Psoas muscle (tissue), 8 donors: ENCODE measurements at places on chromosomes 3 and 15. TPM values are rescaled to one million over a fixed set of nuclear protein-coding genes. Genes with fewer than 3 reads are reported as not detected.

- DNase-seq: no peak
Observed at GRCh38 chr3:42581400-42581708, 413 bp downstream of the SEC22C start.

DNA sequence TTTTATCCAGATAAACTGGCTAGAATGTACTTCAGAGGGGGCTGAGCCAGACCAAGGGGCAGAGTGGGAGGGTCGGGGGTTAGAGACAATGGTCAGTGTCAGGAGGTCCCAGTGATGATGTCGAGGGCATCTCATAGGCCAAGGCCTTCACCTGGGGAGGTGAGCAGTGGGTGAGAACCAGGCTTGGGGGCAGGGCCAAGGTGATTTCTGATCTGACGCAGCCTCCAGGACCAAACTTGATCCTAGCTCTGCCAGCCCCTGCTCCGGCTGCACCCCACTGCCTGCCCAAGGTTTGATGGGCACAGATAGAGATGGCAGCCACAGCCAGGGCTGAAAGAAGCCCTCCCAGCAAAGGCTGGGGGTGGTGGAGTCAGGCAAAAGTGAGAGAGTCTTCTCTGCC, 14.9 kb downstream of the XYLB start:
- no peak for DNase-seq

DNA sequence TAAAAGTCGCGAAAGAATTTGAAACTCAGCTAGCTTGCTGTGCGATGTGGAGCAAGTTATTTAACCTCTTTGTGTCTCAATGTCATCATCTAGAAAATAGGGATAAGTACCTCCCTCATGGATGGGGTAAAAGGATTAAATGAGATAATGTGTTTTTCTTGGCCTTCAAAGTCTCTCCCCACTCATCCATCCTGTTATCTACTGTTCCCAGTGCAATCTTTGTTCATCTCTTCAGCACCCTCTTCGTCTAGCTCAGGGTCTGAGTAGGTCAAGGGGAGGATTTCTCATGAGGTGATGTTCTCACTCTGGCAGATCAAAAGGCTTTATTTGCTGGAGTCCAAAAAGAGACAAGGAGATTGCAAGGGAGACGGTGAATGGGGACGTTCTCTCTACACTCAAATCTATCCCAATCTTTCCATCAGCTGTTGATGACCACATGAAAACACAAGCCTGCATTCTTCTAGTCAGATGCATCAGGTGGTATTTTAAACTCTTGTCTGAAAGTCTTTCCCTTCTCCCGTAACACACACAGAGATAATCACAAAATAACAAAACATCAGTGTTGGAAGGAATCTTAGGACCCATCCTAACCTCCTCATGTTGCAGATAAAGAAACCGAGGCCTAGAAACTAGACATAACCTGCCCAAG, 1.3 kb downstream of the MESD start:
- DNase-seq: no peak

GRCh38 chr3:122960652-122961051, 66.9 kb downstream of the SEMA5B start:
- DNase-seq: no peak

DNA sequence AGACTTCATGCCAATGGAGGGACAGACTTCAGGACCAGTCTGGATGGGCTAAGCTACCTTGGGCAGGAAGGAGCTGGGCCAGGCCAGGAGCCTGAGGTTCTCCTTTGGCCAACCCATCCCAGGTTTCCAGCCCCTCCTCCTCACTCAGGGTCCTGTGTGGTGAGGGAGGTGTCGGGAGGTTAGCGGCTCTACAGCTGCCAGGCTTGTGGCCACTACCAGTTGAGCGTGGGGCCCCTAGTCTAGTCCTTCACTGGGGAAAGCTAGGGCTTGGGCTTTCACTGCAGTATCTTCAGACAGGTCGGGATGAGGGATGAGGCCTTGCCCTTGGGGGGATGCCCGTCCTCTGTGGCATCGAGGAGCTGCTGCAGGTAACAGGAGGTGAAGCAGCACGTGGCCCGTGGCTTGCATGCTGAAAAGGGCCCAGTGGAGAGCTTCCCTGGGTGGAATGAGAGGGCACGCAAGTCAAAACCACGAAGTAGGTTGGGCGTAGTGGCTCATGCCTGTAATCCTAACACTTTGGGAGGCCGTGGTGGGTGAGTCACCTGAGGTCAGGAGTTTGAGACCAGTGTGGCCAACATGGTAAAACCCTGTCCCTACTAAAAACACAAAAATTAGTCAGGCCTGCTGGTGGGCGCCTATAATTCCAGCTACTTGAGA, 8.5 kb upstream of the FANCD2 start:
- no peak for DNase-seq

GRCh38 chr3:132570016-132570415, 27.1 kb upstream of the ACKR4 start:
- DNase-seq: no peak

DNA sequence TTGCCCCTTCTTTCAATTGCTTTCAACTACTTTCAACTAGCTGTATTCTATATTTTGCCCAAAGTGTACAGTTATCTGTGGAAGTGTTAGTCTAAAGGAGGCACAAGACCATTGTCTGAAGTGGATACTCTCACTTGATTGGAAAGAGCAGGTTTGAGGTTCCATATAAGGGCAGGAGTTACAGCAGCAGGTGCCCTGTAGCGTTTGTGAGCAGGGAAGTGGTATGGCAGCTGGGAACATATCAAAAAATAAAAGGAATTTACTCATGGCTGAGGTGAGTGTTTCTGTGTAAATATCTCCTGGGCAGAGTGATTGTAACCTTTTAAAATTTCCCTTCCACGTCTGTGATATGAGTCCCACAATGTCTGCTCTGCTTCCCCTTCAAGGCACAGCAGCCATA, 38.5 kb upstream of the DNAJC13 start:
- no peak for DNase-seq

DNA sequence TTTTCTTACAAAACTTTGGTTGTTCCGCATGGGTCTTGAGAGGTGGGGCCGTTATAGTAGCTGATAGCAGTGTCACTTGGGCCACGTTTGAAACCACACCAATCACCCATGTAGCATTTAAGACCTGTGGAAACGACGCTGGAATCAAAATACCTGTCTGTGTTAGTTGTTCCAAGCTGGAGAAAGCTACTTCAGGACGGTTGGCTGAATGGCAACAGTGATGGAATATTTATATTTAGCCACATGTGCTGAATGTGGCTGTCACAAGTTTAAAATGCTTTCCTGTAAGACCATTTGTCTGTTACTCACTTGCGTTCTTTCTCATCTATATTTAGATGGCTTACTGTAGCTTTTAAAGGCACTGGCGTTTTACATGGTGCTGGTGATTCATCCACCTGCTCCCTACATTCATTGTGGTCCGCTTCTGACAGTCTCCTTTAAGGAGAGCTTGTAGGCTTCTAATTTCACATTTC, 1.4 kb downstream of the DNAJA4 start:
- no peak for DNase-seq

DNA sequence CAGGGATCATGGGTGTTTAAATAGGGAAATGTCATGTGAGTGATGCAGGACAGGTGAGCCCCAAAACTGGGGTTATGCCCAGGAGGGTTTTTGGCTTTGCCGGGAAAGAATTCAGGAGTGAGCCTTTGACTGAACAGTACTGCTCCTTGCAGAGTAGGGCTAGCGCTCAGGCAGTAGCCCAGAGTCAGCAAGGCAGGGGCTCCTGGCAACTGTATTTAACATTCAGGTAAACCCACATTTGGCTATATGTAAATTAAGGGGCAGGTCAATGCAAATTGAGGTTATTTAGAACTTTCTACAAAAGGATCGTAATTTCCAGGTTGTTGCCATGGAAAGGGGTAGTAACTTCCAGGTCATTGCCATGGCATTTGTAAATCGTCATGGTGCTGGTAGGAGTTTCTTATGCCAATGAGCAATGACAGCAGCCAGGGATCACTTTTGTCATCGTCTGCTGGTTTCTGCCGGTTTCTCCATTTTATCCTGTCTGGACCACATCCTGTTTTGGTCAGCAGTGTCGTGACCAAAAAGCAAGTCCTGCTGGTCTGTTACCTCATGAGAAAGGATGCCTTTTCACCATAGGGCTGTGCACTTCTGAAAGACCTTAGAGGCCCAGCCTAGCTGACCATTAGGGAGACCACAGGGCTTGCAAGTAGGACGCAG, 24.3 kb downstream of the MTHFS start:
- DNase-seq: no peak

DNA sequence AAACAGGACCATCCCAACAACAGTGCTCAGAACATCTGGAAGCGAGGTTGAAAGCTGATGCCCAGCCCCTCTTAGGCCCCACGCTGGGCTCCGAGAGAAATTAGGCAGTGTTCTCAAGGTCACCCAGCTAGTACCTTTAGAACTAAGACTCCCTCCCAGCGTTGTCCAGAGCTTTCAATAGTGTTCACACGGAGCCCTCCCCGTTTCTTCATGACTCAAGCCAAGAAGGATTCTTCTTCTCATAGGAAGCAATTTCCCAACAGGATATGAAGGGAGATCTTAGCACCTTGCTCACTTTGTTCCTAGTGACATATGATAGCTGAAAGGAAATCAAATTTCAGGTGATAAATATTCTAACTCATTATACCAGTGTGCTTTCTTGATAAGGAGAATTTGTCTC, 244.2 kb upstream of the ST8SIA2 start:
- no peak for DNase-seq

DNA sequence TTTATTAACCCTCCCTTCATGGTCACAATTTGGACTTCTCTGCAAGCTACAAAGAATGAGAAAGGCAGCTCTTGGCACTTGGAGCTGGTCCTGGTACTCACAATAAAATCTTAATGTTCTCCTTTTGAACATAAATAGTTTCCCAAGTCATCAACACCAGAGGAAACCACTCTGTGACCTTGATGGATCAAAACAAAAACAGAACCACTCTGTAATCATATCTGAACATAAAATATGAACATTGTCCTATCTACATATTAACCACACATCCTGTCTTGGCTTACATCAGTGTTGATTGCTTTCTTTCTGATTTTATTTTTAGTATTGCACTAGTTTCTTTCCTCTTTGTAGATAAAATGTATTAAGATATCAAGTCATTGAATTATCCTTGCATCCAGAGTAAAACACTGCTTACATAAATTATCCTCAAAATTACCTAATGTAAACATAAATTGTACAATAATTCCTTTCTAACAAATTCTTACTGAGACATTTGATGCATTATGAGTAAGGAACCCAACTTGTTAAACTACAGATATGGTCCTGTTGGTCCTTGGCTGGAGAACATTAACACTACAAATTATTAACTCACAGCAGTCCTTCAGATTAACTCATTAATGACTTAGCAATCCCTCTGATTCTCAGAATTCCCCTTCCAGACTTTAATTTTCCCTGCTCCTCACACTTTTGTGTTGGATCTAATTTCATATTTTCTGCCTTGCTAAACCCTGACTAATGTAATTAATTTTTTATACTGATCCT, 860.5 kb downstream of the DIPK2A start:
- DNase-seq: no peak

- DNase-seq: peak; percentile 80
Observed at GRCh38 chr15:74375303-74375693, 7.9 kb upstream of the CYP11A1 start.

GRCh38 chr3:23252122-23252521, 49.0 kb downstream of the UBE2E2 start:
- DNase-seq: no peak

DNA sequence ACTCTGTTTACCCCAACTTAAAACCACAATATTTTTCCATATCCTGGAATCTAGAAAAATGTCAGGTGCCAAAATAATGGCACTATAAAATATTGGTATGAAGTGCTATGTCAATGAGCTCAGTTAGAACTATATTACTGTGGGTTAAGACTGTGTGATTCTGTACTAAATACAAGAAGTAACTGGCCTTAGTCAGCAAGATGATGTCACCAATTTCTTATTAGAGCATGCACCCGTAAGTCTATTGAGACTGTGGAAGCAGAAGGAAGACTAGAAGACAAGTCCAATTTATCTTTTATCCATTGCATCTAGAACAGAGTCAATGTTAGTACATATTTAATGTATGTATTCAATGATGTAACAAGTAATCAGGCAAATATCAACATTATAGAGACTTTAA, 25.0 kb downstream of the LRRC58 start:
- DNase-seq: no peak

- DNase-seq: no peak
Observed at GRCh38 chr3:152281133-152281713, 12.5 kb downstream of the MBNL1 start.

GRCh38 chr15:74548241-74548640, 7.2 kb downstream of the ARID3B start:
- DNase-seq: no peak

GRCh38 chr3:118089563-118089962, 945.1 kb downstream of the IGSF11 start:
- no peak for DNase-seq

GRCh38 chr3:174618368-174619080, 240.6 kb upstream of the NAALADL2 start:
- DNase-seq: no peak

DNA sequence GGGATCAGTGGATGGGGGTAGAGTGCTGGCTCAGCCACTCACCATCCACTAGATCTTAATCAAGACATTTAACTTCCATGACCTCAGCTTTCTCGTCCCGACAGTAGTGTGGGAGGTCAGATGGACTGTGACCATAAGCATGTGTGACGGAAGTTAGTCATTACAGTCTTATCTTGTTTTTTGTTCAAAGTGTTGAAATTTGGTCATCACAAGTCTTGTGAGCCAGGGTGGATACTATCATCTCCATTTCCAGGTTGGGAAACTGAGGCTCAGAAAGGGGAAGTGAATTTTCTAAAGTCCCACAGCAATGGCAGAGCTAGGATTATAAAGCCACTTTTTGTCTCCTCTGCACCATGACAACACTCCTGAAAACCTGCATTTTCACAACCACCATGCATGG, 32.0 kb upstream of the ITGA11 start:
- no peak for DNase-seq

DNA sequence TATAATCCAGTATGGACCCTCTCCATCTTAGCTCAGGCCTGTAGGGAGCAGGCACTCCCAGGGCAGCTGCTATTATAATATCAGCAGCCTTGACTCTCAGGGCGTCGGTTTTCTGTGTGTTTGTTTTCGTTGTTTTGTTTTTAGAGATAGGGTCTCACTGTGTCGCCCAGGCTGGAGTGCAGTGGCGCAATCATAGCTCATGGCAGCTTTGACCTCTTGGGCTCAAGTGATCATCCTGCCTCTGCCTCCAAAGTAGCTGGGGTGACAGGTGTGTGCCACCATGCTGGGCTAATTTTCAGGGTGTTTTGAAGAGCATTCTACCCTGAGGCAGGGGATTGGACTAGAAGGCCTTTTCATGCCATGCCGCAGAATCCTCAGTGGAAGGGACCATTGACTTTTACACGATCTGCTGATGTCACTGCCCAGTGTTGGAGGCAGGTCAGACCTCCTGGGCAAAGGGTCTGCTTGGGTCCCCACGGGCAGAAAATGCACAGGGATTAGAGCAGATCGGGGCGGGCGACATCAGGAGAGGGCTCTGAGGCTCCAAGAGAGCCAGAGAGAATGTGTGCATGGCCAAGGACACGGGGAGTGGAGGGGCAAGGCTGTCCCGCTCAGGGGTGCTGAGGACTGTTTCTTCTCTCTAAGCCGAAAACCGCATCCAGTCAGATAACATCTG, 7.8 kb downstream of the MELTF start:
- DNase-seq: no peak

GRCh38 chr15:39623529-39623931, 42.7 kb downstream of the THBS1 start:
- DNase-seq: no peak

- DNase-seq: no peak
Observed at GRCh38 chr15:74789741-74790079, 7.8 kb downstream of the CSK start.

The C3orf20 gene
- 0.10 TPM for total RNA-seq

The BFSP2 gene
- not detected for total RNA-seq

The DUOXA2 gene
- total RNA-seq: not detected

The SLC6A1 gene
- total RNA-seq: 0.86 TPM

The MUC13 gene
- 0.13 TPM for total RNA-seq
